Activated CD4-positive, CD25-positive, alpha-beta regulatory T cell treated with anti-CD3 and anti-CD28 coated beads, Interleukin-2, amount 50 U/mL, for 24 hours (primary cell): ENCODE measurements at places on chromosomes 16 and 17.

GRCh38 chr16:29012913-29013553 is 28.2 kb downstream of the LAT start:
- ATAC-seq = peak; percentile 69

- ATAC-seq = no peak
Observed at GRCh38 chr17:76371656-76372628, 12.5 kb upstream of the SPHK1 start.

GRCh38 chr16:23650674-23651416 is 9.6 kb downstream of the DCTN5 start:
- ATAC-seq = no peak

GRCh38 chr17:54898576-54898975 is 2.1 kb upstream of the TOM1L1 start:
- no peak for ATAC-seq

- no peak for ATAC-seq
Observed at GRCh38 chr17:16258901-16259300, 41.9 kb downstream of the PIGL start.

DNA sequence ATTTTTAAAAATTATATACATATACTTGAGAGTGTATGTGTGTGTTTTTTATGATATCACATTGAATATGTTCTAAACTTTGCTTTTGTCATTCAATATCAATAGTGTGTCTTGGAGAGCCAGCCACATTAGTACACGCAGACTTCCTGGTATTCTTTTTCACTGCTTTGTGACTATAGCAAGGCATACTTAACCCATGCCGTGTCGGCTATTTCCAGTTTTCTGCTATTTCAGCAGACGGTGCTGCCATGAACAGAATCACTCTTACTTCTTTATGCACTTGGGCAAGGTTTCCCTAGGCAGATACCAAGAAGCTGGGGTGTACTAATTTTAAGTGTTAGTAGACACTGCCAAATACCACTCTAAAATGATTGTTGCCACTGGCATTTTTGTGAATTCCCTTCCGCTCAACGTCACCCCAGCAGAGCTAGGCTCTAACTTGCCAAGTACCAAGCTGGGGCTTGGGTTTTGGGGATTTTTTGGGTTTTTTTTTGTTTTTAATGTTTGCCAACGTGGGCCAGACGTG is 134.9 kb downstream of the SOCS1 start:
- no peak for ATAC-seq

GRCh38 chr17:50221266-50221863 is 19.9 kb upstream of the COL1A1 start:
- ATAC-seq = no peak

DNA sequence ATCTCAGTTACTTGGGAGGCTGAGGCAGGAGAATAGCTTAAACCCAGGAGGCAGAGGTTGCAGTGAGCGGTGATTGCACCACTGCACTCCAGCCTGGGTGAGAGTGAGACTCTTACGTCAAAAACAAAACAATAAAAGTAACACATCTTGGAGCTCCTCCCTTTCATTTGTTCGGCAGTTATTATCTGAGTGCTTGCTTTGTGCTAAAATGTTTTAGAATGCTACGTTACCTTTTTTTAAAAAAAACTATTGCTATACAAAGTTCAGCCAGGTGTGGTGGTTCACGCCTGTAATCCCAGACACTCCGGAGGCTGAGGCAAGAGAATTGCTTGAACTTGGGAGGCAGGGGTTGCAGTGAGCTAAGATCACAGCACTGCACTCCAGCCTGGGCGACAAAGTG is 15.8 kb downstream of the IST1 start:
- no peak for ATAC-seq

GRCh38 chr17:50560931-50561745 is 623 bp downstream of the CACNA1G start:
- ATAC-seq = no peak

DNA sequence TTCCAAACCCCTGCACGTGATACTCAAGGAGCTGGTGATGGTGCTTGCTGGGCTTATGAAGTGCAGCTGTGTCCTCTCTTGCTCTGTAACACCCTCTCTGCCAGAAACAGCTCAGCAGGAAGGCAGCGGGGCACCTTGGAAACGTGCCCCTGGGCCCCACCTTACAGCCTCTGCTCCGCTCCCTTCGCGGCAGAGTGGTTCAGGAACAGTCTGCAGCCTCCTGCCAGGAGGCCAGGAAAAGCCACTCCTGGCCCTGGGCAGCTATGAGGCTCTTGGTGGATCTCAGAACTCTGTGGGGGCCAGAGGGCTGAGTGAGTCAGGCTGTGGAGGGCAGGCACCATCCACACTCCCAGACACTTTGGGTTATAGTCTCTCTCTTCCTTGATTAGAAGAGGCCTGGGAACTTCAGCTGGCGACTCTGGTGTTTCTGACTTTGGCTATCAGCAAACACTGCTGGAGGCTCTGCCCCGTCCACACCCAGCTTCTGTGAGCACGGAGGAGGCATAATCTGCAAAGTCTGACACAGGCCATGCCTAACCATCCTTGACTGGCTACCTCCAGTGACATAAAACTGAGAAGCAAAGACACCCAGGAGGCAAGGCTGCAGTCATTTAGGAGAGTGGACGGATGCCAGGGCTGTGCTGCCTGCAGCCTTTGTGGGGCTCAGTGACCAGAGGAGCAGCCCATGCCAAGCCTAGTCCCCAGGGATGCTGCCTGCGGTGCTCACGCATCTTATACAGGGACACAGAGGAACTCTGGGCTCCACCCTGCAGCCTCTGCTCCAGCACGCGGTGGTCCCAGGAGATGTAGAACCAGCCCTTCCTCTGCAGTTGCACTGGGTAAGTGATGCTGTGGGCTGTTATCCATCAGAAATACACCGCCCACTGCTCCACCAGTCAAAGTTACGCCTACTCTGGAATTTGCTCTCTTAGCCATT is 65.3 kb downstream of the METRNL start:
- no peak for ATAC-seq

DNA sequence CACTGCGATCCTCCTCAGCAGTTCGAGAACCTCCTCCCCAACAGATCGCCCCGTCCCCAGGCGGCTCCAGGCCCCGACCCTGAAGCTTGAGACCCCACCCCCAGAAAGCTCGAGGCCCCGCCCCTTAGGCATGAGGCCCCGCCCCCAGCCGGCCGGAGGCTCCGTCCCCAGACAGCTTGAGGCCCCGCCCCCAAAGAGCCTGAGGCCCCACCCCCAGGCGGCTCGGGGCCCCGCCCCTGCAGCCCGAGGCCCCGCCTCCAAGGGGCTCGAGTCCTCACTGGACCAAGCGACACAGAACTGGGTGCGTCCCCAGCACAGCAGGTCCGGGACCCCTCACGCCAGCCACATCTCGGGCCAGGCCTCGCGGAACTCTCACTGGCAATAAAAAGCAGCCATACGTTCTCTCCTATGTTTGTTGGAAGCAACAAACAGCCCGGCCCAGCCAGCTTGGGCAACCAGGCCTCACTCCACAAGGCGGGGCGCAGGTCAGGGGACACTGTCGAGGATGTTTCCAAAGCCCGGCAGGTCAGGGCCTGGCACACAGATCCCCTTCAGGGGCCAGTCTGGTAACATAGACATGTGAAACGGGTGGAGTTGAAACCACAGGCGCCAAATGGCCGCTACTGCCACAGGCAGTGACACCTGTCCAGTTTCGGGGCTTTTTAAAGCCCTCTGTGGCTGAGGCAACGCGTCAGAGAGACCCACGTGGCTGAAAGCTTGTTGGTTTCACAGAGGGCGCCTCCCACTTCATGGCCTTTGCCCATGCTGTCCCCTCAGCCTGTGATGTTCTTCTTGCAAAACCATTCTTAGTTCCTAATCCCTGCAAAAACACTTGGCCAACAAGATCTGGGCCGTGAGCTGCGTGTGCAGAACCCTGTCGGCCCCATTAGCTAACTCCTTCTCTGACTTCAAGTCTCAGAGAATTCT is 224.2 kb downstream of the PARN start:
- no peak for ATAC-seq

DNA sequence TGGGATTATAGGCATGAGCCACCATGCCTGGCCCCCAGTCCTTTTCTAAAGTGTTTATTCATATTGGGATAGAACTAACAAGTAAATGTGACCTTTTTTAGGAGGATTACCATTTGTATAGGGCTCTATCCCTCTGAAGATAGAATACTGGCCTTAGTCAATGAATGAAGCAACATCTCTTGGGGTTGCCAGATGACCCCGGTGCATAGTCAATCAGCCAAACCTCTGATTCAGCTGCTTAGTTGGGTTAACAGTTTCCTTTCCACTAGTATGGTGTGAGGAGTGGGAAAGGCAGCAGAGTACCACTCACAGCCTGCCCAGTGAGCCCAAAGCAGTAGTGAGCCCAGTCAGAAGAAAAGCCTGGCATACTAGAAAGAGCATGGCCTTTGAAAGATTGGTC is 94.6 kb upstream of the TBX2 start:
- no peak for ATAC-seq

DNA sequence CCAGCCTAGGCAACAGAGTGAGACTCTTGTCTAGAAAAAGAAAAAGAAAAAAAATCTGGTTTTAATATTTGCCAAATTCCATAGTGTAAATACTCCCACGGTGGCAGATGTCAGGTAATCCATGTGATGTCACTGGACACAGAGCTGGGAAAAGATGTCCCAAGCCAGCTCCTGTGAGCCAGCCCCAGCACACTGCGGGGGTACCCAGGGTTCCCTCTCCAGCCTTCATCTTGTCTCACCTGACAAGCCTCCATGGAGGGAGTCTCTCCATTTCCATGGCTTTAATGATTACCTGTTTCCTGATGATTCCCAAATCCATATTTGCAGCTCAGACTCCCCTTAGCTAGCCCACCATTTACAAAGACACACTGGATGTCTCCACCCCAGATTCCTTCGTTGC is 4.6 kb downstream of the CD300LB start:
- no peak for ATAC-seq

DNA sequence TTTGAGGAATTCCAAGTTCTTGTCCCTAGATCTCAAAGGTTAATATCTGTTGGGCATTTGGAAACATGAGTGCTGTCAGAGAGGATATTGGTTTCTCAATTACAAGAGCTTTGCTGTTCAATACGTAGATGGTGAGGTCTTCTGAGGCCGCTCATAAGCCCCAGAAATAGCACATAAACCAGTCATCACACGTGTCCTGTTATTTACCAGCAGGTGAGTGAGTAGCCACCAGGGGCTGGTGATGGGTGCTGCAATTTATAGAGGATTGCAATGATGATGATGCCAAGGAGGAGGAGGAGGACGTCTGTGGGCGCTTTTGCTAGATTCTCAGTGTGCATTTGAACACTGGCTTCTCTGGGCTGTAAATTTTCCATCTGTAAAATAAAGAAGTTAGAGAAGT is 89.0 kb downstream of the SALL1 start:
- ATAC-seq = no peak

DNA sequence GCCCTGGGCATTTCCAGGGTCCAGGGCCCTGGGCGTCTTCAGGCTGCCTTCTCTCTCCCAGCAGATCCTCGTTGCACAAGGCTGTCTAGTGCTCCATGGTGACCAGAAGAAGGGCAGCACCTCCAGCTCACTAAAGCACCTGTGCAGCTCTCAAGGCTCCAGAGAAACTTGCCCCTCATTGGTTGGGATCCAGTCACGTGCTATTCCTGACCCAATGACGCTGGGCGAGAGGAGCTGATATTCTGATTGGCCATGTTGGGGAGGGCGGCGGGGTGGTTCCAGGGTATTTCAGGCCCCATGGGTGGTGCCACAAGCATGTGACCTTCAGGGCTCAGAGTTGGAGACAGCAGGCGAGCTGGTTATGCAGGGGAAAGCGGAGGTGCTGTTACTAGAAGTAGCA is 309.1 kb downstream of the TOX3 start:
- no peak for ATAC-seq

- no peak for ATAC-seq
Observed at GRCh38 chr16:81429045-81429521, 15.5 kb upstream of the CMIP start.

DNA sequence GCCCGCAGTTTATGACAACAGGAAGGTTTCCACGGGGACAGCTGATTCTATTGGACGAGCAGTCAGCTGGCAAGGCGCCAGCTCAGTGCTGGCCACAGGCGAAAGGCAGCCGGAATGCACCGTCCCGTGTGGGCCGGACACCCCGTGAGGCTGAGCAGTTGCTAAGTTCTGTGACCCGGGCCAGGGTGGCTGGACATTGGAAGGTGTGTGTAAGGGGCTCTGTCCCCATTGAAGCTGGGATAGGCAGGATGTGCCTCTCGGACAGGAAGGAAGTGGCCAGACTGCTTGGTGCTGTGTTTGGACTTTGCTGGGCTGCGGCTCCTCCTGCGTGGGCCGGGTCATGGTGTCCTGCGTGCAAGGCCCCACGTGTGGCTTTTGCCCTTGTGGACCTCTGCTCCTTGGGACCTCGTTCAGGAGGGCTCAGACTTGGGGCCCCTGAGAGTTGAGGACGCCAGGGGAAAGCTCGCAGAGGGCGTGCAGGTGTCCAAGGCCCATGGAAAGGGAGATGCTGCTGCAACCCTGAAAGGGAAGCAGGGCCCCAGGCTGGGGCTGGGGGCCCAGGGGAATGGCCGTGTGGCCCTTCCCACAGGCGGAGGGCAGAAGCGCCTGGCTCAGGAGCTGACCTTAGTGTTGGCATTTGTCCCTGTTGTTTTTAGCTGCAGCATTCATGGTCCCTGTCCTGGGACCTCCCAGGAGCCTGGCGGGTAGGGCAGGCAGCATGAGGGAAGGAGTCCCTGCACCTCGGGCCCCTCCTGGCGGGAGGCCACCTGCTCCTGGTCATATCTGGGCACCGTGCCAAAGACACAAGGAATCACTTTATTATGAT is 10.0 kb downstream of the BAIAP2 start:
- no peak for ATAC-seq

DNA sequence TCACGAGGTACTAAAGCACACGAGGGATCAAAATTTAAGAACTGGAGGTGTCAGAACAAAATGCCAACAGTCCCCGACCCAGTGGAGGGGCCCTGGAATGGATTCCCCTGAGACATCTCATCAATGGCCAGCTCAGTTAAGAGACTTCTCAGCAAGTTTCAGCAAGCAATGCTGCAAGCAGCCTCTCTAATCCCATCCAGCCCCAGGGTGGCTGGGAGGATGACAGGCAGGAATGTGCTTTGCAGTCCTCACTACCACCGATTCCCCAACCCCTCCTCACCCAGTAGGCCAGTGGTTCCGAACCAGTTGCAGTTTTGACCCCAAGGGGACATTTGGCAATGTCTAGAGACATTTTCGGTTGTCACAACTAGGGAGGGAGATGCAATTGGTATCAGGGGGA is 8.7 kb downstream of the GPRC5B start:
- ATAC-seq = no peak

- no peak for ATAC-seq
Observed at GRCh38 chr17:44122816-44123355, 555 bp downstream of the HDAC5 start.

DNA sequence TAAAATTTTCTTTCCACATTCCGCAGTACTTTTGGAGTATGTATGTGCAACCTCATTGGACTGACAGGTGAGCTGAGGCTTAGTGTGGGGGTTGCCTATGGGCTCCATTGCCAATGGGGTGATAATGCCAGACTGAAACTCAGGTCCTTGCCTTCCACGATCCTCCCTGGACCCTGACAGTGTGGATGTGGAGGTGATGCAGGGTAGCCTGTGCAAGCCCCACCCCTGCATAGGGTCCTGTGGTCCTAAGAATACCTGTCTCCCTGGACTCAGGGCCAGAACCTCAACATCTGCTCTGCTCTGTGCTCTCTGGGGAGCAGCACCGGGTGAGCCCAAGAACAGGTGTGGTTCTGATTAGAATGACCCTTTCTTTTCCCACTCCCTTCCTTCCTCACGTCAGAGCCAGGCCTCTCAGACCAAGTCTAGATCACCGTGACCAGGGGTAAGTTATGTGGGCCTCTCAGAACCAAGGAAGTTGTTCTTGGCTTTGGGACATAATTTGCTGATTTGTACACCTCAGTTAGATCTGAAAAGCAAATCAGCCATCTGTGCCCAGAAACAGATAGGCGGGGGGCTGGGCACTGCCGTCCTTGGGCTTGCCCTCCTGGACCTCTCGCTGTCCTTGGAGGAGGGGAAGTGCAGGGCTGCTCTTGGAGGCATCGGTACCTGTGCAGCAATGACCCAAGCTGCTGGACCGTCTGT is 8.4 kb upstream of the TNS4 start:
- ATAC-seq = no peak
